ENCODE measurements at places on chromosomes 1 and 21.

DNA sequence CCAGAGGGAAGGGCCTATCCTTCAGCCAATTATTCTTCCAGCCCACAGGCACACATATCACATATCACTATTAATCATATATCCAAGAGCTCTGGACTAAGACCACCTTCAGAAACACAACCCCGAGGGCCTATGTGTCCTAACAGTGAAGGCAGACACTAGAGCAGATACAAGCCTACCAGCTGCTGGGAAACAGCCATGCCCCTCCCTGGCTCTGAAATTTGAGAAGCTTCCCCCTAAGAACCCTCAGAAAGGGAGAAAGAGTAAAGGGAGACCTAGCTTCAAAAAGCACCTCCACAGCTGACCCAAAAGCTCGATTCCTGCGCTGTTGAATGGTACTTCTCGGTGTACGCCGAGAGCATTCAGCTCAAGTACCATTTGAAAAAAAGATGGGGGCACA lies 17.4 kb downstream of the CNN3 start:
- DNase-seq = no peak

- no peak for DNase-seq
These were observed 31.8 kb downstream of the PROK1 start for GRCh38 chr1:110482662-110483307.

DNA sequence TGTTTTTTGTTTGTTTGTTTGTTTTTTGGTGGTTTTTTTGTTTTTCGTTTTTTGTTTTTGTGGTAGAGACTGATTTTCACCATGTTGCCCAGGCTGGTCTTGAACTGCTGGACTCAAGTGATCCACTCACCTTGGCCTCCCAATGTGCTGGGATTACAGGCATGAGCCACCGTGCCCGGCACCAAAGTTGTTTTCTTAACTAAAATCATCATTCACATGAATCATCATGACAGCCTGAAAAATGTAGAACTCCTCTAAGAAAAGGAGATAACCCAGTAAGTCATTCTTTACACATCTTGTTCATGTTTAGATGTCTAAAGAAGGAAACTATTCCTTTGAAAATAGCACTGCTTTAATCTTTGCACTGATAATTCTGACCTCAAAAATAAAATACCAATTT lies 37.5 kb downstream of the DISP1 start:
- no peak for DNase-seq

- no peak for DNase-seq
These were observed 1.1 kb downstream of the MIA3 start for GRCh38 chr1:222618880-222619596.

DNA sequence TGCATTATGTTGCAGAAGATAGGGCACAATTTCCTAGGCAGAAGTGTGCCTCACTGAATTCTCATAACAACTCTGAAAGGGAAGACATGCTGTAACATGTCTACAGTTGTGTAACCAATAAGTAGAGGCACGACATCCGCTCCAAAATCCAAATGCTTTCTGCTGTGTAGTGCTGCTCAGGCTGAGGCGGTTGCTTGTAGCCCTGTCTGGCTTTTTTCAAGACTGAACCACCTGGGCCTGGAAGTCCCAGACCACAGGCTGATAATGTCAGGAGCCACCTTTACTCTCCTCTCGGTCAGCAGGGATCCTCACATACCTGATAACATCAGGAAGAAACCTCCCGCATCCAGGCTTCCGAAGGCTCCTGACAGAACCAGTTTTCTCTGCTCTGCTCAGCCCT lies 10.9 kb downstream of the AKNAD1 start:
- no peak for DNase-seq

DNA sequence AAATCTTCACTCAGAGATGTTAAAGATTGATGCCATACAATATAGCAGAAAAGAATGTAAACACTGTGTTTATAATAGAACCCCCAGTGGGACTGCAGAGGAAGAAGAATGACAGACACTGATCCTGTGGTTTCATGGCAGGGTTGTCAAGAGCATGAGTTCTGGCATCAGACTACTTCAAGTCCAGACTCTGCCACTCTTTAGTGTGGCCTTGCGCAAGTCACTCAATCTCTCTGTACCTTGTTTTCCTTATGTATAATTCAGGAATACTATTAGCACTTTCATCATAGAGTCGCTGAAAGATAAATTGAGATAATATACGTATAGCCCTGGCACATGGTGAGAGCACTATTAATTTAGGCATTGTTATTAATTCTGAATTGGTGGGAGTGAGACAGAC lies 38.5 kb upstream of the BCL9 start:
- DNase-seq = no peak

DNA sequence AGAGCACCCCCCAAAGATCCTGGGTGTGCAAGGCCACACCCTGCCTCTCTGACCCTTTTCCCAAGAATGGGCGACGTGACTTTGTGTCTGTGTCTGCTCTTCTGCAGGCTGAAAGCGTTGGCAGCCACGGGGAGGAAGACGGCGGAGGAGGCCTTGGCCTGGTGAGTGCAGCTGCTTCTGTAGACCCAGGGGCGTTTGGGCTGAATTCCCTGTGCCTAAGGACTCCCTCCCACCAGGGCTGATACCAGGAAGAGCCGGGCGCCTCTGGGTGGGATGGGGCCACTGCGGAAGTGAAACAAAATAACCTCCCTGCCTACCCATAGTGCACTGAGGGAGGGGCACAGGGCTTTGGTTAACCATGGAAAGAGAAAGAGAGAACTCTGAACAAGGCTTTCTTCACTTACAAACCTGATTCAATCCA lies 2.5 kb downstream of the UBASH3A start:
- DNase-seq = no peak

DNA sequence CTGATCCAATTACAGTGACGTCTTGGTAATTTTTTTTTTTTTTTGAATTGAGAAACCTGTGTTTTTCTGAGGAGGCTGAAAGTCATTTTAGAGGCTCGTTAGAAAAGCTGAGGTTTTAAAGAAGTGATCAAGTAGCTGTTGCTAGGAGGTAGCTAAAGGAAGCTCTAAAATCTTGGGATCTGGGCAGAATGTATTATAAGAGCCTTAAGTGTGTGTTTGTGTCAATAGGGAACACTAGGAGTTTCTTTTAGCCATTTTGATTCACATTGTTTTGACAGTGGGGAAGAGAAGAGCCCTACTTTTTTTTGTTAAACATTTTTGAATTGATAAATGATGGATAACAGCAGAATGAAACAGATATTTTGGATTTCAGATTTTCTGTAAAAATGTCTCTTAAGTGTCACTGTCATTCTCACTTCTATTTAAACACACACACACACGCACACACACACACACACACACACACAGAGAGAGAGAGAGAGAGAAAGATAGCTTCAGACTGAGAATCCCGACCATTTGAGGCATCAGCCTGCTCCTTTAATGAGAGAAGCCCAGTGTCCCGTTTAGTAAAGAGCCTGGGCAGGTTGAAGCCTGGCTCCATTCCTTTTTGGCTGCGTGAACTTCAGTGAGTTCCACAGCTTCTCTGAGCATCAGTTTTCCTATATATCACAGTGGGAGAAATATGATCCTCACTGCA lies 79.1 kb upstream of the GPR88 start:
- no peak for DNase-seq
